Suprapubic skin (tissue), 4 donors: ENCODE measurements at places on chromosomes 4 and X.
A peak's percentile ranks its signal among the peaks of the same experiment; 100 is the strongest.

DNA sequence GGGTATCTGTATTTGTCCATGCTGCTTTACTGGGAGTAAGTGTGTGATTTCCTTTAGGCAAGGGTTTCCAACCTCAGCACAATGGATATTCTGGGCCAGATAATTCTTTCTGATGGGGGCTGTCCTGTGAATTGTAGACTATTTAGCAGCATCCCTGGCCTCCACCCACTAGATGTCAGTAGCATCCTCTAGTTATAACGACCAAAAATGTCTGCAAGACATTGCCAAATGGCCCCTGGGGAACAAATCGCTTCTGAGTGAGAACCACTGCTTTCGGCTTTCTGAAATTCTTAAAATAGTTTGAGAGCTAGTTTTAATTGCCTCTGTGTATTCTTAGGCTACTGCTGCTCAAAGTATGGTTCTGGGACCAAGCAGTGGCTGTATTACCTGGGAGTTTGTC is 81.2 kb upstream of the GPM6B start:
- no peak for DNase-seq

DNA sequence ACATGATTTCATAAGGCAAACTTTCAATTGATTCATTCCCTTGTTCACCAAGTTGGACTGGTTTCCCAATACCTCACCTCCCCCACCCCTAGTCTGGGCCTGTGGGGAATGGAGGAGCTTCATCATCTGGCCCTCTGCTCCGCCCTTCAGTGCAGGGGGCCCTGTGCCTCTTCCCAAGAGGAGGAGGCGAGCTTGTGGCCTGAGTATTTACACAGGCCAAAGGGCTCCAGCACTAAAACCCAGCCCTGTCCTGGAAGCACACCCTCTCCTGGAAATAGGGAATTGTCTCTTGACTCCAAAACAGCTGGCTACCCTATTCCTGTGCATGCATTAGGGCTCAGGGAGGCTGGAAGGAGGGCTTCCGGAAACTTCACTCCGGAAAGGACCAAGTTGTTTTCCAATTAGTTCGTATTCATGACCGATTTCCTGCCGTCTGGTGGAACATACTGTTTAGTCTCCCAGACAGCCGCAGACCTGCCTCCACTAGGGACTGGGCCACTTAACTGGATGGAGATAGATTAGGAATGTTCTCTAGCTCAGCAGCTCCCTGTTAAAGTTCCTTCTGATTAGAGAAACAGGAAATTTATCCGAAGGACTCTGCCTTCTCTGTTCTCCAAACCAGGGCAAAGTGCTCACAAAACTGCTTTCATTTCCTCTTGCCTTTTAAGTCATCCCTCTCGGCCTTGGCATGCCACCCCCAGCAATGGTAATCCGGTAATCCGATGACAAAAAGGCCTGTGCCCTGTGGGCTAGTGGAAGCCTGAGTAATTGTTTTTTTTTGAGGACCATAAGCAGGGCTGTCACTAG is 5.8 kb downstream of the SRPX2 start:
- peak; percentile 87 for DNase-seq

DNA sequence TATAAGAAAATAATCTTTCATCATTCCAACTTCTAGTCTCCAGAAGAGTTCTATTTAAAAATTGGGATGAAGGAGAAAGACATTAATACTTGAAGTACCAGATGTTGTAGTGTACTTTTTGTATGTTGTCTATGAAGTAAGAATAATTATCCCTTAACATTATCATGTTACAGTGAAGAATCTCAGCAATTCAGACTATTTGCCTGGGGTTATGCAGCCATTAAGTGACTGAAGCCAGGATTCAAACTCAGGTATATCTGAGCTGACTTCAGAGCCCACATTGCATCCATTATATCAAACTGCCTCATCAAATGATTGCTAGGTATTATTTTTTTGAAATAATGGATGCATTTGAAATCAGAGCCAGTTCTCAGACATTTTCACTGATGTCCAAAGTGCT is 76.1 kb upstream of the FHDC1 start:
- no peak for DNase-seq

GRCh38 chr4:40118861-40119260 is 62.2 kb downstream of the N4BP2 start:
- DNase-seq: no peak

DNA sequence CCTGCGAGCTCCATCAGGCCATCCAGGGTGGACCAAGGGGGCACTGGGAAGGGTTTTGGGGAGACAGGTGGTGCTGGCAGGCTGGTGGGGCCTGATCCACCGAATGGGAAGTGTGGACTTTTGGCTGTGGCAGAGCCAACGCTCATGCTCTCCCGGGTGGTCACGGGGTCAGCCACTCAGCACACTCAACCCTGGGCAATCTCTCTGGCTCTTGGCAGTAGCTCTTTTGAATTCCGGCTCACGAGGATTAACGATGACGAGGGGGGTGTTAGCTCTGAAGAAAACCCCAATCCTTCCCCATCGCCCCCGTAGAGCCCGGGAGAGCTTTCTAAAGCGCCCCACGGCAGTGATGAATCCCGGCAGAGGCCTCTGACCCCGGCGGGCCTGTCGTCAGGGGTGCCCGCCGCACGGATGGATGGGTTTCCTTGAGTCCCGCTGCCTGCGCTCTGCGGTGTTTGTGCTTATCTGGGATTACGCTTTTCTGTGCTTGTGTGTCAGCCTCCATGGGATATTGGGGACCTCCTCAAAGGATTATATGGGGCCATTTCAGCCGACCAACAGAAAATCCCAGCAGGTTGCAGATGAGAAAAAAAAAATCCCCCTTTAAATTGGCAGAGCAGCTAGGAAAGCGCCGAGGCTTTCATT is 156.8 kb upstream of the PSAPL1 start:
- DNase-seq: no peak

- no peak for DNase-seq
Measured at GRCh38 chr4:114237997-114238396, 258.6 kb upstream of the ARSJ start.
